NCI-H2107 (cell line): ENCODE measurements at places on chromosomes 3 and 15.

DNA sequence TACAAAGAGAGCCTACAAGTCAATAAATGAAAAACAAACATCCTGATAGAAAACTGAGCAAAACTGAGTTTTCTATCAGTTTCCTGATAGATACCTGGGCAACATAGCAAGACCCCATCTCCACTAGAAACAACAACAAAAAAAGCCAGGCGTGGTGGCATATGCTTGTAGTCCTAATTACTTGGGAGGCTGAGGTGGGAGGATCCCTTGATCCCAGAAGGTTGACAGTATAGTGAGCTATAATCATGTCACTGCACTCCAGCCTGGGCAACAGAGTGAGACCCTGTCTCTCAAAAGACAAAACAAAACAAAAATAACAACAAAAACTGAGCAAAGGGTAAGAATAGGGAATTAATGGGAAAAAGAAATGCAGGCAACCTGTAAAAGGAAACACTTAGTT lies 23.9 kb upstream of the UBE2E1 start:
- DNase-seq: no peak

- DNase-seq: no peak
Measured at GRCh38 chr15:84911879-84912660, 27.6 kb downstream of the SLC28A1 start.

DNA sequence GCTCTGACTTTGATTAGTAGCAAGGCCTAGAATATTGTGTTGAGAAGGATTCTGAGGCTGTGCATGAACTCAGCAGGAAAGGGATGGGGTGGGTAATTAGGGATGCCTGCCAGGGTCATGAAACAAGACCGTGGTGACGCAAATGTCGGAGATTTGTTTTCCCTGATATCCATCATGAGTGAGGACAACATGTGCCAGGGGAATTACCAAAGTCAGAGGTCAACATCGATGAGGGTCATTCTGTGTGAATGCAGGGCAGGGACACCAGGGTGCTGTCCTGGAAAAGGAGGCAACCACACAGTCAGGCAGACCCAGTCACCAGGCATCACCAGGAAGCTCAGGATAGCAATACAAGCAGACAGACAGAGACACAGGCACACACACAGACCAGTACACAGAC lies 52.2 kb downstream of the SLCO2A1 start:
- no peak for DNase-seq

DNA sequence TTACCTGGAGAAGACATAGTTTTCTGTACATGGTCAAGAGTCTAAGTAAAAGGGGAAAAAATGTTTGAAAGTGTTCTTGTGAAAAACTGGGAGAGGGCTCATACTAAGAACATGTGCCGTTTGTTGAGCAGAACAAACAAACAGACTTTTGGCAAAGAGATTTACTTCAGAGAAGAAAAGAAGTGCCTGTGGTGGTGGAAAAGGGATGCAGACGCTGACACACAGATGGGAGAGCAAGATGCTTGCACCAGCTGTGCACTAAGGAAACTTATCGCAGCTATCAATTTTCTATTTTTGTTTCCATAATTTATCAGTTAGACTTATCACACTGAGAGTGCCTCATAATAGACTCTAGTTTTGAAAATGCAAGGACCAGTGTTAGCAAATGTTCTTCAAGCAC lies 259.6 kb upstream of the PDZRN3 start:
- DNase-seq: no peak

DNA sequence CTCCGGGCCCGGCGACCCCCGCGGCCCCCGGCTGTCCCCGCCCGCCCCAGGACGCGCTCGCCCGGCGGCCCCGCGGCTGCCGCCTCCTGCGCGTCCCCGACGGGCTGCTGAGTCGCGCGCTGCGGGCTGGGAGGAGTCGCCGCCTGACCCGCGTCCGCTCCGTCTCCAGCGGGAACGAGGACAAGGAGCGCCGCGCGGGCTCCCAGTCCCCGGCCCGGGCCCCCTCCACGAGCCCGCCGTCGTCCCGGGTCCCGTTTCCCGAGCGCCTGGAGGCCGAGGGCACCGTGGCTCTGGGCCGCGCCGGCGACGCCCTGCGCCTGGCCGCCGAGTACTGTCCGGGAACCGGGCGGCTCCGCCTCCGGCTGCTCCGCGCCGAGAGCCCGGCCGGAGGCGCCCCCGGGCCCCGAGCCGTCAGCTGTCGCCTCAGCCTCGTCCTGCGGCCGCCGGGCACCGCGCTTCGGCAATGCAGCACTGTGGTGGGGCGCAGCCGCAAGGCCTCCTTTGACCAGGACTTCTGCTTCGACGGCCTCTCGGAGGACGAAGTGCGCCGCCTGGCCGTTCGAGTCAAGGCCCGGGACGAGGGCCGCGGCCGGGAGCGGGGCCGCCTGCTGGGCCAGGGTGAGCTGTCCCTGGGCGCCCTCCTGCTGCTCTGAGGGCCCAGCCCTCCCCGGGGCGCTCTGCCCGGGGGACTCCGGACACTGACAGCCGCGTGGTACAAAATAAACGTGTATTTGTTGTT lies 1.5 kb downstream of the C2CD4A start:
- no peak for DNase-seq

GRCh38 chr3:12185172-12185710 lies 26.5 kb upstream of the TIMP4 start:
- no peak for DNase-seq

DNA sequence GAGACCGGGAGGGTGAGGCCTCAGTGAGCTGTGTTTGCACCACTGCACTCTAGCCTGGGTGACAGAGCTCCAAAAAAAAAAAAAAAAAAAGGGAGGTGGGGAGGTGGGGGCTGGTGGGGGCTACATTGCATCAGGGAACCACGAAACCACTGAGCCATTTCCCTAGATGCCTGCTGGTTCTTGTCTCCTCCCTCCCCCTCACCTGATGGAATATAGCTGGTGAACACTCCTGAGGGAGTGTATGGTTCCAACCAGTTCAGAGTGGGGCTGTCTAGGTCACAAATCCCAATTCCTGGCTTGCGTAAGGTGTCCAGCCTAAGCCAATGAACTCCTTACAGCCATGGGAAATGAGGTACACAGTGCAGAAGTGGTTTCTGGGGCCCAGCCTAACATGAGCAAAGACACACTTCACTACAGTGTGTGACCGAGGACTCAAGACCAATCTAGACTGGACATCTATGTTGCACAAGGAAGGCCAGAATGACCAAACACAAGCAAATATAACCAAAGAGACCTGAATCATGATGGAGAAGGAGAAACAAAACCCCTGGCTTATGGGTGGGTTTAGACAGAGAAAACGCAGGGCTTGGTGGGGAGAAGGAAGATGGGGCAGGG lies 39.1 kb upstream of the OSBPL11 start:
- no peak for DNase-seq

- DNase-seq: no peak
Measured at GRCh38 chr3:89145995-89146394, 38.6 kb downstream of the EPHA3 start.

DNA sequence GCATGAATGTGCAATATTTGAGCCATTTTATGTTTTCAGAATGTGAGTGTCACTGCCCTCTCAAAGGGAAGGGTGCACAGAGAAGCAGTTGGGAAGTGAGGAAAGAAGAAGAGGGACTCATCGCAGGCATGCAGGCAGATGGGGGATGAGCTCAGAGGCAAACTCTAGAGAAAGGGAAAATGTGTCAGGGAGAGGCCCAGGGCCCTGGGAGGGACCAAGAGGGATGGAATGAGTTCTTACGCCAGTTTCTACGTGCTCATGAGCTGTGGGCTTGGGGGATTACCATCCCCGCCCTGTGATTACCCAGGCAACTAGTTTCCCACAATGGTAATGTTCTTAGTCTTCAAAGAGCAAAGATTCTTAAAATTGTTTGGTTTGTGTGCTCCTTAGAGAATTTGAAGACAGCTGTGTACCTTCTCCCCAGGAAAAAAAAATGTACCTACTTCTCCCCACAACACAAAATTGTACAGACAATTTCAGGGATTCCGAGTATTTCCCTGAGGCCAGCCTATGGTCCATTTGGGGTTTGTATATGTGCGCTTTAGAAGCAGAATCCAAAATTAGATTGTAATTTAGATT lies 17.8 kb downstream of the GCSAM start:
- DNase-seq: no peak

DNA sequence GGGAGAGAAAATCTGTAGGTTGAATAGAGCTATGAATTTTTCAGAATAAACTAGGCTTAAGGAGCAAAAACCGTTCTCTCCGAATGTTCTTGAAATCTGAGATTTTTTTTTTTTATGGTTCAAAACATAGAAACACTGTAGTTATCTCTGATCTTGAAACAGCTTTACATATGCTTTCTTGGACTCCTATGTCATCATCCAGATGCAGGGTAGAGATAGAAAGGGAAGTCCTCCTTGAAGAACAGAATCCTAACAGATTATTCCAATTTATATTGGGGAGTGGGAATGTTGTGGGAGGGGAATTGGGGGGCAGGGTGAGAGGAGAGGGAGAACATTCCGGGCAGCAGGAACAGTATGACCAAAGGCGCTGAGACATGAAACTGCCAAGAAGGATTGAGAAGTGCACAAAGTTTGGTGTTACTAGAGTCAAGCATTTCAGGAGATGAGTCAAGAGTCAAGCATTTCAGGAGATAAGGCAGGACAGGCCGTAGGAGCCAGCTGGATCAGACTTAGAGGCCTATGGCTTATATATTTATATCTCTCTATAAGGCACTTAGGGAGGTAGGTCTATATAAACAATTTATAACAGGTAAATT lies 21.9 kb upstream of the ST3GAL6 start:
- DNase-seq: no peak

- no peak for DNase-seq
Measured at GRCh38 chr3:173410436-173410835, 12.9 kb downstream of the NLGN1 start.

DNA sequence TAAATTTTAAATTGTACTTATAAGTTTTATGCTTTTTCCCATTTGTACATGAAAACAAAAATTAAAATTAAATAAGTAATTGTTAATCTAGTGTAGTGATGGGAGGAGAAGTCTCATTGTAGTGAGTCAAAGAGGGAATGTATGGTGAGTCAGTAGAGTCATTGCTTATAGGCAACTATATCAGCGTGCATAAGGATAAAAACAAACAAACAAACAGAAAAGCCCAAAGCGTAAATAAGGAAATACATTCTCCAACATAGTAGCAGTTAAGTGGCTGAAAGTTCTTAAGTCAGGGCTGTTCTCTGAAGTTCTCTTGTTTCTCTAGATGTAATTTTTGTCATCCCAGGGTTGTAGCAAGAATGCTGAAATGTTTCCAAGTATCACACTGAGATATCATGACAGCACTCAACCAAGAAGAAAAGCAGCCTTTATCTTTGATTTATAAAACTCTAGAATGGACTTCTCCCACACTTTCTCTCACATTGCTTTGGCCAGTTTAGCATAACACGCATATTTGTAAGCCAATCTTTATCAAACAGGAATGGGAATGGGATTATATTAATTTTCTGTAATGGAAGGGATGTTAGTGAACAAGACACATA lies 184.1 kb upstream of the TP63 start:
- no peak for DNase-seq

DNA sequence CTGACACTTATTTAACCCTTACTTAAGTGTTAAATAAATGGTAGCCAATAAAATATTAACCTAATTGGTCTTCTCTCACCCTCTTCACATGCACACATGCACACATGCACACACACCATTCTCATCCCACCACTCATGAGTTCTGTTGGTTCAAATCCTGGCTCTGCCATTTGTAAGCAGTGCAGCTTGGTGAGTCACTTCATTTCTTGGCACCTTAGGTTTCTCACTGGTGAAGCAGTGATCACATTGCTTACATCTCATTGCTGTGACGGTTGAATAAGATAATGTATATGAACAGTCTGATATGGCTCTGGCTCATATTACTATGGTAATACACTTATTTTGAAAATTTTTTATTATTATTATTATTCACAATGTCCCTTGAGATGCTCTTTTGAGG lies 33.8 kb downstream of the RIOX2 start:
- no peak for DNase-seq

GRCh38 chr15:67369359-67369998 lies 114.9 kb downstream of the IQCH start:
- no peak for DNase-seq

GRCh38 chr15:43845421-43845820 lies 18.6 kb downstream of the WDR76 start:
- DNase-seq: no peak

- no peak for DNase-seq
Measured at GRCh38 chr15:82079736-82080135, 33.9 kb upstream of the MEX3B start.

DNA sequence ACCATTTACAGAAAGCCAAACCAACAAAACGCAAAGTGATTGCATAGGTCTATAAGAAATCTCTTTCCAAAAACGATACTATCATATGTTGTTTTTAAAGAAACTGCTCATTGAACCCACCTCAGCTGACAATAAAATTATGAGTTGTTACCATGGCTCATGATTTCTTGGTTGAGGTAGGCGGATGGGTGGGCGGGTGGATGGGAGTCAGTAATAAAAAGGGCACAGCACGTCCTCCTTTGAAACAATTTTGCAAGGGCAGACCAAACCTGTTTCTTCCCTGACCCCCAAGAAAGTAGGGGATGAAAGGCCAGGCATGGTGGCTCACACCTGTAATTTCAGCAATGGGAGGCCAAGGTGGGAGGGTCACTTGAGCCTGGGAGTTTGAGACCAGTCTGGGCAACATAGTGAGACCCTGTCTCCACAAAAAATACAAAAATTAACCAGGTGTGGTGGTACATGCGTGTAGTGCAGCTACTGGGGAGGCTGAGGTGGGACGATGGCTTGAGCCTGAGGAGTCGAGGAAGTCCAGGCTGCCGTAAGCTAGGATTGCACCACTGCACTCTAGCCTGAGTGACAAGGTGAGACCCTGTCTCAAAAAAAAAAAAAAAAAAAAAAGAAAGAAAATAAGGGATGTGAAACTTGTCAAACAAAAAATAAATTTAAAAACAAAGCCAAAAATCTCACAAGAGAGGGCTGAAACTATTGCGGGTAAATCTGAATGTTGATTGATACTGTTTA lies 2.1 kb downstream of the ABHD10 start:
- no peak for DNase-seq

- DNase-seq: no peak
Measured at GRCh38 chr15:51281368-51281967, 56.9 kb downstream of the CYP19A1 start.

GRCh38 chr3:38588371-38588971 lies 61.0 kb downstream of the SCN5A start:
- DNase-seq: no peak
